ENCODE measurements at places on chromosomes 1 and 21. TPM values are rescaled to one million over a fixed set of nuclear protein-coding genes. Genes with fewer than 3 reads are reported as not detected.

The KCNE1 gene
- 0.26 TPM for total RNA-seq

The HCN3 gene
- total RNA-seq, result 1.3 TPM

The YY1AP1 gene
- 50.1 TPM for total RNA-seq

The NBPF26 gene
- 26.7 TPM for total RNA-seq

The P3R3URF gene
- total RNA-seq, result not detected

The FAM177B gene
- not detected for total RNA-seq

The TCHH gene
- not detected for total RNA-seq

The CHIA gene
- total RNA-seq, result not detected

The LRRN2 gene
- total RNA-seq, result not detected
